ENCODE measurements at places on chromosomes 11 and 22.

DNA sequence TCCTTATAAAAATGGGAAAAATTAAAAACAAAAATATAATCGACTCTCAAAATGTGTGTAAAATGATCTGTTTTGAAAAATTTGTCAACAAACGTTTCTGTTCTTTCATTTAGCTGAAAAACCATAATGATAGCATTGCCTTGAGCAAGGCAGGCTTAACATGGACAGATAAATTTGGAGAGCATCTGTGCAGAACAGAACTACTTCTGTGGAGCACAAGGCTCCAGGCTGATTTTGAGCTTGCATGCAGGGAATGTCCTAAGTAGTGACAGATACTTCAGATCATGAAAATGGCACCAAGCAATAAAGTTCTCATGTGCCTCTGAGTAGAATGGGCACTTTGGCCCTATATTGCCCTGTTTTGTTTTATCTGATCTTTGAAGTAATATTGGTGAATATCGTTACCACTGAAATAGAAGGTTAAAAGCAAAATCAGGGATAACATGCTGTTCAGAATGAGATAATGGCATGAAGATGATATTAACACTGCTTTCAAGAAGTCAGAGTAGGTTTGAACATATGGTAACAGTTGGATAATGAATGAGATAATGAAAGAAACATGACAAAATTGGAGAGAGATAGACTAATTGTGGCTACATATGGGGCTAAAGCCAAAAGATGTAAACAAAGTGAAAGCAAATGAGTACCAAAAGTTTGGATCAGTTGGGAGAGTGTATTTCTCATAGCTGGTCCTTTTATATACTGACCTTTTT is 730.5 kb upstream of the CCDC179 start:
- H3K27ac ChIP-seq = no peak overlapping the region
- no peak overlapping the region for H3K4me3 ChIP-seq
- H3K36me3 ChIP-seq = no peaks in the 10 kb centered on the region
- DNase-seq = no peak
- H3K4me1 ChIP-seq = no peaks in the 10 kb centered on the region
- H3K27me3 ChIP-seq = no peaks in the 10 kb centered on the region

- no peak overlapping the region for H3K27ac ChIP-seq
- no peaks in the 10 kb centered on the region for H3K36me3 ChIP-seq
- no peak for DNase-seq
- peaks cover 4% of the 10 kb centered on the region for H3K4me1 ChIP-seq
- H3K27me3 ChIP-seq = no peaks in the 10 kb centered on the region
Measured at GRCh38 chr22:25650833-25651232, 86.4 kb downstream of the GRK3 start.

DNA sequence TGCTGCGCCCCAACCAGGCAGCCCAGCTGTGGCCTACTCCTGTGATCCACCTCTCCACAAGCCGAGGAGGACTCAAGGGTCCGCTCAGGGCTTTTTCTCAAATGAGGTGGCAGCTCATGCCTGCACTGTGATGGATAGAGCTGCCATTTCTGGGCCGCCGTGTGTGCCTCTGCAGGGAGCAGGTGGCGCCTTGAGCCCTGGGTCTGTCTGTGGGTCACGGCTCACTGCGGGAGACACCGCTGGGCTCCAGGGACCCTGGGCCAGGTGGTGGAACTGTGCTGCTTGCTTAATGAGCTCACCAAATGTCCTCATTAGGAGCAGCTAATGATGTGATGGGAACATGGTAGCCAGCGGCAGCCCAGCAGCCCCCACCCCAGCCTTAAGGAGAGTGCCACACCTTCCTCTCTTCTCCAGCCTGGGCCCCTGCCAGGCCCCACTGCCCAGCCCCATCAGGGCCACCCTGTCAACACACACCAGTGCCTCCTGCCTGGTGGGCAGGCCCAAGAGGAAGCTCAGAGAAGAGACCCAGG is 50.8 kb downstream of the DHCR7 start:
- no peaks in the 10 kb centered on the region for H3K4me1 ChIP-seq
- H3K36me3 ChIP-seq = no peaks in the 10 kb centered on the region
- H3K4me3 ChIP-seq = no peak overlapping the region
- H3K27me3 ChIP-seq = peaks cover 8% of the 10 kb centered on the region
- no peak for DNase-seq

DNA sequence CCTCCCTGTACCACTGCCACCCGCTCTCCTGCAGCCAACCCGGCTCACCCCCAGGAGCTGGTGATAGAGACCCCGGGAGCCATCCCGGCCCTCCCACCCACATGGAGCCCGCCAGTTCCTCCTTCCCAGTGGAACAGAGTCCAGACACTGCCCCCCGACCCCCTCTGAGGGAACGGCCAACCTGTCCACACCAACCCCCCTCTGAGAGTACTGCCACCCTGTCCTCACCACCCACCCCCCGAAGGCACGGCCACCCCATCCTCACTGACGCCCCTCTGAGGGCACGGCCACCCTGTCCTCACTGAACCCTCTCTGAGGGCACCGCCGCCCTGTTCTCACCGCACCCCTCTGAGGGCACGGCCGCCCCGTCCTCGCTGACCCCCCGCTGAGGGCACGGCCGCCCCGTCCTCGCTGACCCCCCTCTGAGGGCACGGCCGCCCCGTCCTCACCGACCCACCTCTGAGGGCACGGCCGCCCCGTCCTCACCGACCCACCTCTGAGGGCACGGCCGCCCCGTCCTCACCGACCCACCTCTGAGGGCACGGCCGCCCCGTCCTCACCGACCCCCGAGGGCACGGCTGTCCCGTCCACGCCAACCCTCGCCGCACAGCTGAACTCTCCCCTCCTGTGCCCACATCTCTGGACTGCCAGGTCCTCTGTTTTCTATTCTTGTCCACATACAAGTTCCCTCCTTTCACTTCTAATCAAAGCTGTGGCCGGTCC is 18.0 kb downstream of the TOLLIP start:
- H3K27me3 ChIP-seq = no peaks in the 10 kb centered on the region
- H3K27ac ChIP-seq = no peak overlapping the region
- H3K4me1 ChIP-seq = no peaks in the 10 kb centered on the region
- H3K36me3 ChIP-seq = peaks cover 55% of the 10 kb centered on the region
- DNase-seq = peak; percentile 46

GRCh38 chr11:85603220-85603619 is 23.9 kb downstream of the DLG2 start:
- no peak for DNase-seq
- no peak overlapping the region for H3K4me3 ChIP-seq
- H3K4me1 ChIP-seq = no peaks in the 10 kb centered on the region
- no peaks in the 10 kb centered on the region for H3K27me3 ChIP-seq

GRCh38 chr22:26404851-26405421 is 24.1 kb upstream of the ASPHD2 start:
- peaks cover 5% of the 10 kb centered on the region for H3K27me3 ChIP-seq
- no peak overlapping the region for H3K4me3 ChIP-seq
- no peak overlapping the region for H3K27ac ChIP-seq
- no peaks in the 10 kb centered on the region for H3K36me3 ChIP-seq
- no peak for DNase-seq
- no peaks in the 10 kb centered on the region for H3K4me1 ChIP-seq

DNA sequence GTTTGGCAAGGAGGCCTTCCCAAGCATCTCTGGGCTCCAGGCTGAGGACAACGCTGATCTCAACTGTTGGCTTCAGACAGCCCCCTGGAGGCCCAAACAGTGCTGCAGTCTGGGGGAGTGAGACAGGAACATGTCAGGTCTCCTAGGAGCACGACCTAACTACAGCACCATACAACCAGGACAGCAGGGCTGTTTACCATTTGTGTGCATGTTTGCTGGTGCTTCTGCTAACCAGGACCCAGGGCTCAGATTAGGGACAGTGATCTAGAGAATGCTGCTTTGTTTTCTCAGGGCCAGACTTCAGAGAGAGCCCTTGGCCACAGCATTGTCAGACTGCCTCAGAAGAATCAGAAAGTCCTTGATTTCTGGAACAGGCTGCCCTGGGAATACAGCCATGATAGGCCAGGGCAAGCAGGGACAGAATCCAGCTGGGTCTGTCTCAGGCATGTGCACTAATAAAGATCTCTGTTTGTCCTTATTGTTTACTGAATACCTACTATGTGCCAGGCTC is 126.5 kb downstream of the VPREB1 start:
- no peak overlapping the region for H3K4me3 ChIP-seq
- no peak for DNase-seq
- H3K36me3 ChIP-seq = no peaks in the 10 kb centered on the region
- H3K27me3 ChIP-seq = no peaks in the 10 kb centered on the region
- no peak overlapping the region for H3K27ac ChIP-seq

DNA sequence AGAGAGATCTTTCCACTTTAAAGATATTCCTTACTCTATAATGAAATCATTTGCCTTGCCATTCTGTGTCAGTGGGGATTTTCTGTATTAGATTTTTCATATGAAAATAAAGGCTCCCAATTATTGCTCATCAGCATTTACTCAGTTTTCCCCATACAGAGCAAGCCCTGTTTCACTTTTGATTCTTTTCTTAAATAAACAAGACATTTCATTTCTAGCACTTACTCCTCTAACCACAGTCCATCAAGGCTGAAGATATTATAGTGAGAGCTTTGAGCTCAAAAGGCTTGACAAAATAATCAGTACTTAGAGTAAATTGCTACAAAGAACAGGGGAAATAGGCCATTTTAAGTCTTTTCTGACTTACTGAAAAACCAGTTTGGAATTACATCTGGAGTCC is 385.1 kb downstream of the LRRC4C start:
- H3K4me3 ChIP-seq = no peak overlapping the region
- no peaks in the 10 kb centered on the region for H3K4me1 ChIP-seq
- no peak overlapping the region for H3K27ac ChIP-seq
- no peaks in the 10 kb centered on the region for H3K36me3 ChIP-seq
- no peaks in the 10 kb centered on the region for H3K27me3 ChIP-seq

DNA sequence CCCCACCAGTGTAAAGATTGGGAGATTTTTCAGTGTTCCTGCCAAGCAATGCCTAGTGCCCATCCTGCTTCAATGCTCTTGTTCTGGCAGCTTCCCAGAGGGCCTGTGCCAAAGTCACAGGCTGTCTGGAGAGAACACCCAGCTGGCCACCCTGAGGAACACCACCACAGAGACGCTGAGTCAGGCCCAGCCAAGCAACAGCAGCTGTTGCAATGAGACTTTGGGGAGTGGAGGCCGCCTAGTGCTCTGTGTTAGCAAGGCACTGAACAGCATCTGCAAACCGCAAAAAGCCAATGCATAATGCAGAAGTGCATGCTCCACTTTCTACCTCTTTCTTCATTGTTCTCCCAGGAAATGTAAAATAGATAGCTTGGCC is 168.1 kb downstream of the NXPE2 start:
- H3K4me1 ChIP-seq = no peaks in the 10 kb centered on the region
- no peaks in the 10 kb centered on the region for H3K36me3 ChIP-seq
- no peak overlapping the region for H3K4me3 ChIP-seq
- no peak overlapping the region for H3K27ac ChIP-seq

GRCh38 chr11:119700030-119700429 is 29.0 kb downstream of the NECTIN1 start:
- no peaks in the 10 kb centered on the region for H3K36me3 ChIP-seq
- DNase-seq = no peak
- H3K4me3 ChIP-seq = no peak overlapping the region

- no peak overlapping the region for H3K4me3 ChIP-seq
- DNase-seq = no peak
- no peaks in the 10 kb centered on the region for H3K27me3 ChIP-seq
- no peak overlapping the region for H3K27ac ChIP-seq
Measured at GRCh38 chr11:36240173-36240572, 49.1 kb downstream of the COMMD9 start.

DNA sequence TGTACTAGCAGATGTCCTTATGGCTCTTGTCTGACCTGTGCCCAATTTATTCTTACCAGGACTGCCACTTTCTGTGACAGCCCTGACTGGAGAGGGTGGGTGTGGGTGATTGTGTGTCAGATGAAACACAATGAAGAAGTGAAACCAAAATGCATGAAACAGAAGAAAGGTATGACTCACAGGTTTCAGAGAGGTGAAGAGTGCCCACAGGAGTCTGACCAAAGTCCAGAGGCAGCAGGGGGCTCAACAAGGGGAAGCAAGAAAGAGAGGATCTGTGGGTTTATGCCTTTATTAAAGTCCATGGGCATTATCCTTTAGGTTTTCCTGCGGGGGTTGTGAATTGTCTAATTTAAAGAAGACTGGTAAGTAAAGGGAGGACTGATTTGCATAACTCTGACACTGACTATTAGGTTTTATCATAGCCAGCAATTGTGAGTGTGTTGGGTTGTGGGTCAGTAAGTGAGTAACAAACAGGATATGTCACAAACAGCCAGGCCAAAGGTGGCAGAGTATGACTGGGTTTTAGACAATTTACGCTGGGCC is 3.9 kb upstream of the OR4C6 start:
- no peak overlapping the region for H3K4me3 ChIP-seq
- H3K36me3 ChIP-seq = no peaks in the 10 kb centered on the region
- H3K27ac ChIP-seq = no peak overlapping the region
- DNase-seq = no peak
- no peaks in the 10 kb centered on the region for H3K4me1 ChIP-seq
- H3K27me3 ChIP-seq = no peaks in the 10 kb centered on the region

GRCh38 chr11:101063706-101064105 is 65.9 kb downstream of the PGR start:
- H3K36me3 ChIP-seq = no peaks in the 10 kb centered on the region
- H3K27me3 ChIP-seq = no peaks in the 10 kb centered on the region
- H3K4me1 ChIP-seq = no peaks in the 10 kb centered on the region
- no peak overlapping the region for H3K4me3 ChIP-seq
- no peak for DNase-seq
- no peak overlapping the region for H3K27ac ChIP-seq

DNA sequence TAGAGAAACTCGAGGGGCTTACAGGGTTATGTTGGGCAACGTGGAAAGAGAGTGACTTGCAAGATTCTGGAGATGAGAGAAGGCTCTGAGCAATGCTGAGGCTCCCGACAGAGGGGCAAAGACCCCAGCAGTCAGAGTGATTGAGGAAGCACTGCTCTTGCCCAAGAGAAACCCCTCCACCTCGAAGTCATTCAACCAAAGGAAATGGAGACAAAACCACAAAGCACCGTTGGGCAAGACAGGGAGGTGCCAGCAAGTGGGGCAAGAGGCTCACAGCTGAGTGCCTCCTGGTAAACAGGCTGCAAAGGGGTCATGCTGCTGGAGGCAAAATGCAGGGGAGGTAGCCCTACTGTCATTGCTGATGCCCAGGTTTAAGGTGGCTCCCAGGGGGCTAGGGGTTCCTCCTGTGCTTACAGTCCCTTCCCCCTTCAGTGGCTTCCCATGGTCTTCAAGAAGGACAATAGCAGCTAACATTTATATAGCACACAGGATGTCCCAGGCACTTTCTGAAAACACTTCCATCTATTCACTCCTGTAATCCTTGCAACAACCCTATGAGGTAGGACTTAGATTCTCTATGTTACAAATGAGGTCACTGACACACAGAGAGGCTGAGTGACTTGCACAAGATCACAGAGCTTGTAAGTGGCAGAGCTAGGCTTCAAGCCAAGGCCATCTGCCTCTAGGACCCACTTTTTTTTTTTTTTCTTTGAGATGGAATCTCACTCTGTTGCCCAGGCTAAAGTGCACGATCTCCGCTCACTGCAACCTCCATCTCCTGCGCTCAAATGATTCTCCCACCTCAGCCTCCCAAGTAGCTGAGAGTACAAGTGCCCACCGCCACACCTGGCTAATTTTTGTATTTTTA is 18.1 kb upstream of the MYH9 start:
- H3K36me3 ChIP-seq = no peaks in the 10 kb centered on the region
- H3K27me3 ChIP-seq = no peaks in the 10 kb centered on the region
- H3K27ac ChIP-seq = peak overlapping the region; percentile 63
